ENCODE measurements at places on chromosomes 13 and 19.

DNA sequence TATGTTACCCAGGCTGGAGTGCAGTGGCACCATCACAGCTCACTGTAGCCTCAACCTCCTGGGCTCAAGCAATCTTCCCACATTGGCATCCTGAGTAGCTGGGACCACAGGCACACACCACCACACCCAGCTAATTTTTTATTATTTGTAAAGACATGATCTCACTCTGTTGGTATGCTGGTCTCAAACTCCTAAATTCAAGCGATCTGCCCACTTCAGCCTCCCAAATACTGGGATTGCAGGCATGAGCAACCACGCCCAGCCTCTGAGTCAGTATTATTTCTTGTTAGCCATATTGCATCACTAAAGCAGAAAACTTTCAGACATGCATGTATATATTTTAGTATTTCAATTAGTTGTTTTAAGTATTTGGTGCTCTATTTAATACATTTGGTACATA is 376.4 kb downstream of the GPC6 start:
- DNase-seq = no peak

GRCh38 chr13:47901441-47901840 is 99.6 kb downstream of the SUCLA2 start:
- DNase-seq = no peak

DNA sequence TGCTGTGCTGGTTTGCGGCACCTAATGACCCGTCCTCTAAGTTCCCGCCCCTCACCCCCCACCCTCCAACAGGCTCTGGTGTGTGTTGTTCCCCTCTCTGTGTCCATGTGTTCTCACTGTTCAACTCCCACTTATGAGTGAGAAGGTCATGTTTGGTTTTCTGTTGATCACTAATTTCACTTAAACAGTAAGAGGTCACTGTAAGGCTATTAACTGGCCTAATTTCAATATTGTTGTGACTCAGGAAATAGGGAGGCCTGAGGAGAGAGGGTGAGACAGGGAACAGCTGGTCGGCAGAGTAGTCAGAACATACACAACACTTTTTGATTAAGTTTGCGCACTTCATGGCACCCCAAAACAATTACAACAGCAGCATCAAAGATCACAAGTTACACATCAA is 15.6 kb downstream of the TUBGCP3 start:
- no peak for DNase-seq

GRCh38 chr19:51318687-51319648 is 7.5 kb downstream of the IGLON5 start:
- no peak for DNase-seq

- DNase-seq = no peak
These were observed 1.9 kb downstream of the CYP4F2 start for GRCh38 chr19:15895876-15896430.

DNA sequence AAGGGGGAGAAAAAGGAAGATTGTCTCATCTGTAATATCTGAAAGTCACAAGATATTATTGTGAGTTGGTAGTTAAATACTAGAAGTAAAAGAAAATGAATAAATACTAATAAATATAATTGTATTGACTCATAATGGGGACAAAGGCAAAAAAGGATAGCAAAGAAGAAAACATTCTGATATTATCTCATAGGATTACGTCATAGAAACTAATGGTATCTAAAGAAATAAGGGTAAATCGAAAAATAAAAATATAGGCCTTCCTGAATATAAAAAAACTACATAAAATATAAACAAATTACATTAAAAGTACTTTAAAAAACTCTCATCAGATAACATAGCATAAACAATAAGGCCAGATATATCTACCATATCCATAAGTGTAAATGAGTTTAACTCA is 38.6 kb upstream of the TDRD3 start:
- no peak for DNase-seq

DNA sequence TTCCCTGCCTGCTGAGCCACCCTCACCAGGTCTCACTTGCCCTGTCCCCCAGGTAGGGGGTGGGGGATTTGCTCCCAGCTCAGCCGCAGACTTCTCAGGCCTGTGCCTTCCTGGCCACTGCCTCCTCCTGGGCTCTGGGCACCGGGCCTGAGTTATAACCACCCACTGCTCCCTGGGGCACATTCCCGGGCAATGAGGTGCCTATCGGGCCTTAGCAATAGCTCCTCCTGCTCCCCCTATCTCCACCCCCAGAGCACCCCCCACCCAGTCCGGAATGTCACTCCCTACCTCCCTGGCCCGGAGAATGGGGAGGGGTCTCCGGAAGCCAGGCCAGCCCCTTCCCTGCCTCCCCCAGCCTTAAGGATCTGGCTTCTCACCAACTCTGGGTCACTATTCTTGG is at the start of gene KLK5:
Gene KLK5 (minus strand): TSS at position 129 of the 400 bp plus-strand sequence. CDS start 381 bp downstream, outside the sequence.
- no peak for DNase-seq

DNA sequence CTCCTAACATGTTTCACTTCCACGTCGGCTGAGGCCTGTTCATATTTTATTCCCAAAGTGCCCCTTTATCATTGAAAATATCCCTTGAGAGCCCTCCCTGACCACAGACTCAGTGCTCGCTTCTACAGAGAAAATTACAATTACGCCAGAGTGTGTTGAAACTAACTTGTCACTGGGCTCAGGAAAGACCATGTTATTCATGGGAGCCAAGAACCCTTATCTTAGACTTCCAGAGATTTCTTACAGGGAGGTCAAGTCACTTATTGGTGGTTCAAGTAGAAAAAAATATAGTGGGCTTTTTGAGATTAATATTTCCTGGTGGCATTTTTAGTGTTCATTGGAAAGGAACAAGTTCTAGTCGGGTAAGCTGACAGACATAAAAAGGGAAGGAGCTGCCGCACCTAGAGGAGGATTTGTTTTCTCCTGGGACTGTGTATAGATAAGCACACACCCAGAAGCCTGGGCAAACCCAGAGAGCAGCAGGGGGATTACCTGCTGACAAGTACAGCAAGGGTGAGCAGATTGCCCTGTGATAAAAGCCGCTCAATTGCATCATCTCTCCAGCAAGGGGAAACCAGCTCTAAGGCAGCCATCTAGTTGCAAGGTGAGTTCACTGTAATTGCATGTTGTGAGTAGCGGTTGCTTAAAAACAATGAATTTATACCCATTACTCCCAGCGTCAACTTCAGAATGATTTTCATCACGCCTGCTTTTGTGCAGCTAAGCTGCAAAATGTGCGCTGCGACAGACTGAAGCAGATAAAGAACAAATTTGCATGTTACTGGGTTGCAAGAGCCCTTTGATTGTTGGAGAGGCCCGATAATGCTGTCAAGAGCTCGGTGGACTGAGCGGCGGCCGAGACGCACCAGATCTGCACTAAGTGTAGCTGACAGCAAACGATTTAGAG is 46.2 kb downstream of the DCT start:
- no peak for DNase-seq

- DNase-seq = no peak
These were observed 3.0 kb downstream of the IRS2 start for GRCh38 chr13:109783447-109783814.

GRCh38 chr13:111846391-111847159 is 220.4 kb upstream of the SOX1 start:
- no peak for DNase-seq

DNA sequence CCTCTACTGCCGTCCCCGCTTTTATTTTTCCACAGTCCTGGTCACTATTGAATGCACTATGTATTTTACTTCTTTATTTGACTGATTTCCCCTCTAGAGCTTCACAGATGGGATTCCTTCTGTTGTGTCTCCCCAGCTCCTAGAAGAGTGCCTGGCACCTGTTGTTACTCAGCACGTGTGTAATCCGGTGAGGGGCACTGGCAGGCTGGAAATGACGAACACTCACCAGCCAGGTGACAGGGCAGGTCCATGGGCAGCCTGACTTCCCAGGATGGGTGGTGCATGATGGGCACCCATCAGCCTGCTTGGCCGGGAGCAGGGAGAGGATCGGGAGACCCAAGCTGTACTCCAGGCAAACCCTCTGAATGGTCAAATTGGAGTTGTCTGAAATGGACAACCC is 67.2 kb downstream of the CEBPG start:
- no peak for DNase-seq

- no peak for DNase-seq
These were observed 33.6 kb upstream of the FFAR2 start for GRCh38 chr19:35414442-35414841.

DNA sequence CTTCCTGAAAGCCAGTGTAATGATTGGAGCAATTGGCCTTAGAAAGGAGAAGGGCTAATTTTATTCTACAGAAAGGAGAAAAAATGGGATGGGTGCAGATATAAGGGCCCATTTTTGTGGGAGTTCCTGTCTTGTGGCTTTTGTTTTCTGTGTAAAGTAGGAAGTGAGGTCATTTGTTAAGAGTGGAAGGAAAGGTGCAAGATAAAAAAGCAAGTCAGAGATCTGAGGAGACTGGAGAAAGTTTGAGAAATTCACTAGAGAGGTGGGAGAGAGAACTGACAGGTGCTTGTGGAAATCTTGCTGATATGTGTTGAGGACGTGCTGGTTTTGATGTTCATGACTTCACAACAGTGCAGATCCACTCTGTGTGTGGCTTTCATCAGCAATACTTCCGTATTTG is 349.4 kb downstream of the DLEU7 start:
- DNase-seq = no peak

GRCh38 chr13:73985783-73986182 is 148.4 kb downstream of the KLF12 start:
- DNase-seq = no peak

GRCh38 chr13:44378277-44378676 is 4.7 kb downstream of the SERP2 start:
- no peak for DNase-seq

DNA sequence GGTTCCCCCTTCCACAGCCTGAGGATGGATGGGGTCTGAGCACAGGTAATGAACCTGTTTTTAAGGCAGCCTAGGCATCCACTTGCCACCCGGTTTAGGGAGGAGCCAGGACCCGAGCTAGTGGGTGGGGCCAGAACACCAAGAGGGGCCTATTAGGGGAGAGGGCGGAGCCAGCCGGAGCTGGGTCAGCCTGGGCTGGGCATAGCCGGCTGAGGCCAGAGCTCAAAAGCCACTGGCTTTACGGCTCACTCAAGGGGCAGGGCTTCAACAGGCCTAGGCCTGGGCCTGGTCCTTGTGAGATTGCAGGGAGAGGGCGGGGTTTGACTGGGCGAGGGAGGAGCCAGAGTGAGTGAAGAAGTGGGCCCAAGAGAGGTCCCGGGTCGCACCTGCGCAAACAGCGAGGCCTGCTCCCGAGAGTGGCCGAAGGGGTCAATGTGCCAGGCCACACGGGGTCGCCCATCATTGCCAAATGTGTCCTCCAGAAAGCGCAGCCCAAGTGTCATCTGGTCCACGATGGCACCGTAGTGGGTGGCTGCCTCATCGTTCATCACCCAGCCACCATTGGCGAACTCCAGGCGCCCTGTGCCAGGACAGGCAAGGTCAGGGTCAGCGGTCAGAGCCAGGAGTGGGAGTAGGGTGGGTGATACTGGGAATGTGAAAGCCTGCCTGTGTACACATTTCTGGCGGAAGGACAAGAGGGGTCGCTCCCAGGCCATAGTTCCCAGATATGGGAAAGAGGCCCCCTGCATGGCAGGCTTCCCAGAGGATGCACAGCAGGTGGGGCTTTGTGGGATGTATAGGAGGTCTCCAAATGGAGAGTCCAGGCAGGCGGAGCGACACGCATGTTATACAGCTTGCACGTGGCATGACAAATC is 1.9 kb downstream of the MAN2B1 start:
- DNase-seq = no peak

- DNase-seq = no peak
These were observed 3.5 kb downstream of the ANGPTL4 start for GRCh38 chr19:8367327-8368001.

DNA sequence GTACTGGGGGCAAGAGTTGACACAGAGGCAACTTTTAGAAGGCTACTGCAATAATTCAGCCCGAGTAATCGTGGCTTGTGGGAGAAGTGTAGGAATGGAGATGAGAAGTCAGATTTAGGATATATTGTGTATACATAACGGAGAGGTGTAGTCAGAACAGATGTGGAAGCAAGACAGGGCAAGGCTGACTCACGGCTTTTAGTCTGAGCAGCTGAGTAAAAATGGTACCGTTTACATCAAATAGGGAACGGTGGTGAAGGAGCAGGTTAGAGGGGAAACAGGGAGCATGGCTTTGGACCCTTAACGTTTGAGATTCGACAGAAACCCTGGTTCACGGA is 796 bp upstream of the LSM14A start:
- DNase-seq = peak; percentile 14

DNA sequence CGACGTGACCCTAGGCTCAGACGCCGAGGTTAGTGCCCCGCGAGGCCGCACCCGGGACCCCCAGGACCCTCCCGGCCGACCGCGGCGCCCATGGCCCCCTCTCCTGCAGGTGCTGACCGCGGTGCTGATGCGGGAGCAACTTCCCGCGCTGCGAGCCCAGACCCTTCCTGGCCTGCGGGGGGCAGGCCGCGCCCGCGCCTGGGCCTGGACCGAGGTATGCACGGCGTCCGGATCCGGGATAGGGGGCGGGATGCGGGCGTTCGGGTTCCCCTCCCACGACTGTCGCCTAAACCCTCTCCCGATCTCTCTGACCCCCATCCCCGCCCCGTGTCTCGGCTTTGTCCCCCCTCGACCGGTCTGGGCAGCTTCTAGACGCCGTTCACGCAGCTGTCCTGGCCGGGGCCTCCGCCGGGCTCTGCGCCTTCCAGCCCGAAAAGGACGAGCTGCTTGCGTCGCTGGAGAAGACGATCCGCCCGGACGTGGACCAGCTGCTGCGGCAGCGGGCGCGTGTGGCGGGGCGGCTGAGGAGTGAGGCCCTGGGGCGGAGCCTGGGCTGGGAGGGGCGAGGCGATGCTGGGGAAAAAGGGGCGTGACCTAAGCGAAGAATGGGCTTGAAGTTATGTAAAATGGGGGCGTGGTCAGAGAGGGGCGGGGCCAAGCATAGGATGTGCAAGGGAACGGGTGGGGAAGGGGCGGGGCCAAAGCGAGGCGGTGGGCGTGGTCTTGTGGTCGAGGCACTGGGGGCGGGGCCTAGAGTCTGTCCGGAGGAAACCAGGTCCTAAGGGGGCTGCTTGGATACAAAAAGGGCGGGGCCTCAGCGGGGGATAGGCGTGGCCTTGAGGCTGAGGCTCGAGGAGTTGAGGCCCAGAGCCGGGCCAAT is 16.0 kb upstream of the COLGALT1 start:
- DNase-seq = peak; percentile 94

- no peak for DNase-seq
These were observed 2.6 kb downstream of the ZBTB7A start for GRCh38 chr19:4064149-4064495.

DNA sequence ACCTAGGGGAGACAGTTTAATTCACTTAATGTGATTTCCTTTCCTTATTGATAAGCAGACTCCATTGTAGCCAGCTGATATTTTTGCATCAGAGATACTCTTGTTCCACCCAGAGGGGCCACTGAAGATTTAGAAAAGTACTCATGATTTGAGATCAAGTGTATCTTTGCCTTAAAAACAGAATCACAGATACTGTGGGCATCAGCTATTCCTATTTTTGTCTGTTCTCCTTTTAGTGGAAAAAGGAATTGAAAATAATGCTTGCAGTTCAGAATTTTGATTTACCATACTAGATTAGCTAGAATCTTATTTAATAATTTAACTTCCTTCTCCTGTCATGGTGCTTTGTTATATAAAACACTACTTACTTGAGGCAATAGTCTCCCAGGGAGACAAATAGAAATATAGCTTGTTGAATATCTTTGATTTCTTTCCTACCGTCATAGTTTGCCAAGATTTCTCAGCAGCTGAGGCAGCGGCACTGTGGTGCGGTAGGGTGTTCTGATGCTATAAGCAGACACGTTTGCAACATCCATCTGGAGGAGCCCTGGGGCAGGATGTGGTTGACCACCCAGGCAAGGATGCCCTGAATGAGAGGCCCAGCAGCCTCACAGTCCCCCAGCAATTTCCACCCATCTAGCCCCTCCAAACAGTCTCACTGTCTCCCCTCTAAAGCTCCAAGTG is 47.0 kb upstream of the RAP2A start:
- no peak for DNase-seq

- DNase-seq = no peak
These were observed 32.2 kb downstream of the MYO9B start for GRCh38 chr19:17107546-17108452.

- DNase-seq = no peak
These were observed 1186.1 kb downstream of the SLITRK5 start for GRCh38 chr13:88857256-88857655.

Data from stimulated activated CD4-positive, alpha-beta T cell treated with anti-CD3 and anti-CD28 coated beads, TNF-alpha, amount 100 ng/mL, for 4 hours (primary cell).